ENCODE measurements at places on chromosomes 6 and 20.

- DNase-seq, result no peak
Observed at GRCh38 chr6:149683256-149683859, 34.5 kb downstream of the LATS1 start.

- no peak for DNase-seq
Observed at GRCh38 chr6:110340392-110340965, 17.7 kb downstream of the METTL24 start.

DNA sequence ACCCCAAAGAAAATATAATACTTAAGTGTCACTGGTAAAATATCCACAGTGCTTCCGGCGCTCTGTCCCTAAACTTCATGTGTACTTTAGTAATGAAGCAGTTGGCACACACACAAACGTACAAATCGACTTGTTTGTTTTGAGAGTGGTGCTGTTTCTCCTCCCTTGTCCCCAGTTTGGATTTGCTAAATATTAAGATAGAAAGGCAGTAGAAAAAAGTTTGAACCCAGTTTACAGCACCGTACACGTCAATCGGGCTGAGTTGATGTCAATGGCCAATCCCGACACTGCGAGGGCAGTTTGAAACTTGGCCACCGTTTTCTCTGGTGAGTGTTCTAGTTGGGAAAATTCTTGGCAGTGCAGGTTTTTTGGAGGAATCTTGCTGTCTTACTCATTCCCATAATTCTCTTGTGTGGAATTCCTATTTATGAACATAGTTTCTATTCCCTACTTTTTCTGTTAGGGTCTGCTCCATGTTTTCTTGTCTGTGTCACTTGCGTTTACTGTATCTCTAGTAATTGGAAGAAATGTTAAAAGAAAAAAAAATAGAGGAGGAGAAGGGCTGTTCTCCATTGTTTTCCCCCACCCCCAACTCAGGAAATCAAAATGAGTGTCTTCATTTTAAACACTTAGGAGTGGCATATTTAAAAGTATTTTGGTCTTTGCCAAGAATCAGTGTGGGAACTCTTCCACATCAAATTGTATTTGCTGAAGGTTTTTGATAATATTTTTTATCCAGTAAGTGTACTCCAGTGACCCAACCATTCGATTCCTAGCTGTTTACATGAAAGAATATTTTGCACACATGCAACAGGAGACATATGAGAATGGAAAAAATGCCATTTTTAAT lies 72.3 kb downstream of the OR2B2 start:
- peak; percentile 19 for DNase-seq

- DNase-seq, result peak; percentile 43
Observed at GRCh38 chr20:32285621-32286371, 8.3 kb downstream of the KIF3B start.

GRCh38 chr6:122838060-122838780 lies 49.2 kb downstream of the SMPDL3A start:
- DNase-seq, result no peak

- DNase-seq, result no peak
Observed at GRCh38 chr6:134014588-134015137, 37.8 kb downstream of the SLC2A12 start.

- no peak for DNase-seq
Observed at GRCh38 chr6:40347571-40348011, 239.6 kb downstream of the LRFN2 start.

DNA sequence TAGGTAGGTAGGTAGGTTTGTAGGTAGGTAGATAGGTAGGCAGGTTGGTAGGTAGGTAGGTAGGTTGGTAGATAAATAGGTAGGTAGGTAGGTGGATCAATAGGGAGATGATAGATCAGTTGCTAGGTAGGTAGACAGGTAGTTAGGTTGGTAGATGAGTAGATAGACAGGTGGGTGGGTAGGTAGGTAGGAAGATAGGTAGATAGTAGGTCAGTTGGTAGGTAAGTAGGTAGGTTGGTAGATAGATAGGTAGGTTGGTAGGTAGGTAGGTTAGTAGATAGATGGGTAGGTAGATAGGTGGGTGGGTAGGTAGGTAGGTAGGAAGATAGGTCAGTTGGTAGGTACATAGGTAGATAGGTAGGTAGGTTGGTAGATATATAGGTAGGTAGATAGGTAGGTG lies 72.0 kb upstream of the PDE10A start:
- no peak for DNase-seq

GRCh38 chr6:25788305-25788922 lies 33.9 kb downstream of the SLC17A4 start:
- peak; percentile 55 for DNase-seq

DNA sequence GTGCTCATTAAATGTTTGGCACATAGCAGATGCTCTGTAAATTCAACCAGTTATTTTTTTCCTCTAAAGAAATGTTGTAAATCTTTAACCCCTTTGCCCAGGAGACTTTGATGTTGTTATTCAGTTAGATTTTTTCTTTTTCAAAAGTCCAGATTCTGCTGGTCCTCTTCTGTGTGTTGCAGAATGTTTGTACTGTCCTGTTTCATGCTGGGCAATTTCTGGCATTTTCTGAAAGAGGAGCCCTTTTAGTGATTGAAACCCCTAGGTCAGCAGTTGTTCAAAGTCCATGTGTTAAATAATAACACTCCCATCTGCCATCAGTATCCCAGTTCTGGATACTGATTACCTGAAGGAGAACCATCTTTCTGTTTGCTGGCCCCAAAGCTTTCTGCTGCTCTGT lies 1.3 kb upstream of the SLC17A1 start:
- no peak for DNase-seq

DNA sequence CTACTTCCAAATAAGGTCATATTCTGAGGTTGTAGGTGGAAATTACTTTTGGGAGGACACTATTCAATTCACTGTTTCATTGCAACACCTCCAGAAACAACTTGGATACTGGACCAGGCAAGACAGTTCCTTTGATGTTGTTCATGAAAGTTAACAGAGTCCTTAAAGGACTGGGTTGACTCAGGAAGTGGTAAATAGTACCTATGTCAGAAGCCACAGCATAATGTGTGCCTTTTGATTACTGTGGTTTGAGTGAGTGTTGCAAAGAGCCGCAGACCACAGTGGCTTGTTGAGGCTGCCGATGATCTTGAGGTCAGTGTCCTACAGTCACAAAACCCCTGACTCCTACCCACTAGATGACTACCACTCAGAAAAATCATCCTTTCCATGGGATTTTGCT lies 10.9 kb downstream of the IL20RA start:
- DNase-seq, result peak; percentile 58

DNA sequence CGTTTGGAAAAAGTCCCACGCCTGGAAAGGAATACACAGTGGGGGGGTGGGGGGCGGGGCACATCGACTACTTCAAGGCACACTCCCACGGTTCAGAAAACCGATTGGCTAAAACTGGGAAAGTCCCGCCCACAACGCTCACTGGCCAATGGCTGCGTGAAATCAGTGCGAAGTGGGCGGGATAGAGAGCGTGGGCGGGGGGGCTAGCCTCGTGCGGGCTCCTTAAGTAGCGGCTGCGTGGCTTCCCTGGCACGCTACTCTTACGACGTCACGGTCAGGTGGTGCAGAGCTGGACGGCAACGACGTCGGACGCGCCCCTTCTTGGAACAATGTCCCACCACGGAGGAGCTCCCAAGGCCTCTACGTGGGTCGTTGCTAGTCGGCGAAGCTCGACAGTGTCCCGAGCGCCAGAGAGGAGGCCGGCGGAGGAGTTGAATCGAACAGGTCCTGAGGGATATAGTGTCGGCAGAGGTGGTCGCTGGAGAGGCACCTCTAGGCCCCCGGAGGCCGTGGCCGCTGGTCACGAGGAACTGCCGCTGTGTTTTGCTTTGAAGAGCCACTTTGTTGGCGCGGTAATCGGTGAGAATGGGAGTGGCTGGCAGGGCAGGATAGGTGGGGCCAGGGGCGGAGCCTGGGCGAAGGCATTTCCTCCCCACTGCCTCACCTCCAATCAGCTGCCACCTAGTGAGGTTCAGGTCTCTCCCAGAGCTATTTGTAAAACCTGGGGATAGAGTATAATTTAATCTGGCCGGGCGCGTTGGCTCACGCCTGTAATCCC lies at the start of gene DDX43:
Gene DDX43 (plus strand): TSS at position 252 of the 778 bp plus-strand sequence. CDS start 78 bp downstream, at position 330.
- peak; percentile 47 for DNase-seq

GRCh38 chr20:18705490-18705889 lies 108.1 kb upstream of the SCP2D1 start:
- no peak for DNase-seq
